ENCODE measurements at places on chromosomes 12 and 14.

DNA sequence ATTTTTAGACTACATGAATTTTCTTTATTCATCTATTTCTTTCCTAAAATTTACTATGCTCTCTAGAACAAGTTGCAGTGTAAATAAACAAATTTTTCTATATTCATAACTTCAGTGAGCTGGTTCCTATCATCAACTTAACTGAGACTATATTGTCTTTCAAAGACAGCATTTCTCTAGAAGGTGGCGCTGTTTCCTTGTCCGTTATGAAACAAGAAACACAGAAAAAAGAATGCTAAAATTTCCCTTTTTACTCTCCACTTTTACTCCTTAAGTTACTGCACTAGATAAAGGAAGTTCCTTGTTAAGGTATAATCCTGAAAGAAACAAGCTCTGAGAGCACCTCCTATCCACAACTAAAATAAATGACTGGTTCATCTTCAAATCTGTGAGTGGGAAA lies 8.2 kb upstream of the CLEC2A start:
- no peak for DNase-seq

GRCh38 chr12:67692966-67693365 lies 44.4 kb downstream of the DYRK2 start:
- DNase-seq = no peak

DNA sequence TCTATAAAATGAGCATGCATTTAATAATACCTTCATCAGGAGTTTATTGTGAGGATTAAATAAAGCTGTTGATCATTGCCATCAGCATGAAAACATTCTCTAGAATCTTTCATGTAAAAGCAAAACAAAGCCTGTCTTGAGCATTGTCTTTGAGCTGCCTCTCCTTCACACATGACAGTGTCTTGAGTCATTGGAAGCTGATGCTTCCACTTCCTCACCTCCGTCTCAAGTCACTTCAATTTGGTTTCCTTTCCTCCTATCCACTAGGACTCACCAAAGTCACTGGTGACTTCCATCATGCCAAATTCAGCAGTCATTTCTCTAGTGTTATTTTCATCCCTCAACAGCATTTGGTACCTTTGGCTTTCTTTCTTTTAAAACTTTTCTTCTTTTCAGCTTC lies 31.6 kb upstream of the MYBPC1 start:
- DNase-seq = no peak

DNA sequence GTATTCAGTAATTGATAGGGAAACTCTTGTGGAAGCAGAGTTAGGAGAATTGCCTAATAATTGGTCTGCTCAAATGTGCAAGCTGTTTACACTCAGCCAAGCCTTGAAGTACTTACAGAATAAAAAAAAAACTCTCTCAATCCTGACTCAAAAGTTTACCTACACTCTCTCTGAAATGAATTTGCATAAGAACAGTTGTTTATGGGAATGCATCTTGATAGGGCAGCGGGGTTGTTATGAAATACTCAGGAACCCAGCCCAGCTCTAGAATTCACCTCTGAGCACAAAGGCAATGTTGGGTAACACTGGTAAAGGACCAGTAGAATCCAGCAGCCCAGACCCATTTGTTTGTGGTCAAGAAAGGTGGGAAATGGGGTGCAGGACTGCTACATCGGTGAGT lies 267.0 kb downstream of the CPNE8 start:
- no peak for DNase-seq
